CD8-positive, alpha-beta memory T cell (primary cell): ENCODE measurements at places on chromosomes 12 and 14. TPM values are rescaled to one million over a fixed set of nuclear protein-coding genes. Genes with fewer than 3 reads are reported as not detected.

DNA sequence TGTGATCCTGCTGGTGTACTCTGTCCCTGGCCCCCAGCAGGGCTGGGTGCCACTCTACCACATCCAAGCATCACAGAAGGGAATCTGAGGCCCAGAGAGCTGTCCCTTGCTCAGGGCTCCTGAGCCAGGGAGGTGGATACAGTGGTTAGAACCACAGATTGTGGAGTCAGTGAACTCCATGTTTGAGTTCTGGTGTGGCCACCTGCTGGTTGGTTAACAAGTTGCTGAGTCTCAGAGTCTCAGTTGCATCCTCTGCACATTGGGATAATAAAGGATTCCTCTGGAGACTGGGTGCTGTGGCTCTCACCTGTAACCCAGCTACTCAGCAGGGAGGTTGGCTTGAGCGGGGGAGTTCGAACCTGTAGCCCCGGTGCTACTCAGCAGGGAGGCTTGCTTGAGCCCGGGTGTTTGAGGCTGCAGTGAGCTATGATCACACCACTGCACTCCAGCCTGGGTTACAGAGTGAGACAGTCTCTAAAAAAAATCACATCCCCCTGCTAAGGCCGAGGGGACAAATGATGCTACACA lies 39.4 kb downstream of the MVK start:
- no peak for DNase-seq

DNA sequence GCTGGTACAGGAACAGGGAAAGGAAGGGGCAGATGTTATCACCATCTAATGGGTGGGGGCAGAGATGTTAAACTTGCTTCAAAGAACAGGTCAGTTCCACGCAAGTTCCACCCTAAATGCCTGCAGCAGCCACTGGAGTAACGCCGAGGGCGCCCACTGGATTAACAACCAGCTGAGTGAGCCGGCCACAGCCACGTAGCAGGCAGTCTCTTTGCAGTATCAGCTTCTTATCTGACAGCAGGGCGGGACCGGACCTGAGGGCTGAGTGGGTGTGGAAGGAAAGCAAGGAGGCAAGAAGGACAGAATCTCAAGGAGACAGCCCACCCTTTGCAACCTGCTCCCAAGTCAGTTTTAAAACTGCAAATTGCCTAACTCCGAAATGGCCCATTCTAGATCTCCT lies 38.4 kb upstream of the FOXN3 start:
- DNase-seq, result no peak

- DNase-seq, result no peak
These were observed 193.9 kb upstream of the OR4E1 start for GRCh38 chr14:21867541-21867940.

NTF3 gene
- not detected for total RNA-seq

GRCh38 chr12:54265364-54265812 lies 14.5 kb downstream of the CBX5 start:
- DNase-seq, result no peak

- no peak for DNase-seq
These were observed 19.6 kb downstream of the MLXIP start for GRCh38 chr12:122097927-122098756.

DNA sequence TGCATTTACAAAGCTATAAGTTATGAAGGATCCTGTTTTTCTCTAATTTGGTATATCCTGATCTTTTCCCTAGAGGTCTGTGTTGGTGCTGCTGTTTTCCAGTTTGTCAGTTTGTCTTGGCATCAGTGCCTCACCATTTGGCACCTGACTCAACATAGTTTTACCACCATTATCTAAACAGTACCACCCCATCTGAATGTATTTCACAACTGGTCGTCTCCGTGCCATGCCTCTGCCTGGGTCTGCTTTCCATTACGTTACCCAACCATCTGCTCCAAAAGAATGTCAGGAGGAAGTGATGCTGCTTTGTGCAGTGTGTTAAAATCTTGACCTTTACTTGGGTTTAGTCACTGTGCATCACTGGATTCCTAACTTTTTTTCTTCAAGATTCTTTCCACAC lies 129.3 kb upstream of the RASSF8 start:
- DNase-seq, result no peak

DACT1 gene
- total RNA-seq, result 0.42 TPM

DNA sequence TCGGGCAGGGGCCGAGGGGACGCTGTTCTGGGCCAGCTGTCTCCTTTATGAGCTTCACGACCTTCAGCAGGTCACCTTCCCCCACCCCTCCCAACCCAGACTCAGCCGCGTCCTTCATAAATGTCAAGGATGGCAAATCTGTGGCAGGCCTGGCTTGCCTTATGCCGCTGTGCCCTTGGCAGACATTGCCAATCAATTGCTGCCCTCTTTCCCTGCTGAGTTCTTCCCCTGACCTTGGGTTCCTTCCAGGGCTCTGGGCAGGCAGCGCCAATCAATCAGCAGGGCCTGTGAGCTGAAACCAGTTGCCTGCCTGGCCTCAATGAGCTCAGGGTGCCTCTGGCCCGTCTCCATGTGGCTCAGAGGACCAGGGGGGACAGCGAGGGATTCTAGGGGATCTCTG lies 7.7 kb downstream of the FAM222A start:
- DNase-seq, result no peak

DNA sequence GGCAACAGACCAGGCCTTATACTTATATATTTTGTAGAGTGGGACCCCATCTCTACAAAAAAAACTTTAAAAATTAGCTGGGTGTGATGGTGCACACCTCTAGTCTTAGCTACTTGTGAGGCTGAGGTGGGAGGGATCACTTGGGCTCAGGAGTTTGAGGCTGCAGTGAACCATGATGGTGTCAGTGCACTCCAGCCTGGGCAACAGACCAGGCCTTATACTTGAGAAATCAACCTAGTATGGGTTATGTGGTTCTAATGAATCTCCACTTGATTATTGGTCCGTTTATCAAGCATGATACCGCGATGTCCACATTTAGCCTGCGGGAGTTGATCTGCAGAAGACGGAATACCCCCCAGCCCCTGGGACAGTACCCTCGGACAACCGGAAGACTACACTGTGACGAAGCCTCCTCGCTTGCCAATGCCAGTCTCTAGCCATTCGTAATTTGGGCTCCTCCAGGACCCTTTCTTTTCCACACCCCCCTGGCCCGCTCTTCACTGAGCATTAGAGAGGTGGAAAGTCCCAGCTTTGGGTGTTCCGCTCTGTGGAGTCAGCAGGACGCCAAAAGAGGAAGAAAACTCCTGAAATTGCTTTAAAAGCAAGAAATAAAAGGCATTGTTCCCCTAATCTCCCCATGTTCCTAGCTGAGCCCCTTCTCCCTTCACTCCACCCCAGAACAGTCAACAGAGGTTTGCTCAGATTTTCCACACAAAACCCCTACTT lies 19.4 kb downstream of the LTBP2 start:
- DNase-seq, result no peak

- no peak for DNase-seq
These were observed 14.8 kb downstream of the MED13L start for GRCh38 chr12:116262741-116263140.

- DNase-seq, result no peak
These were observed 377.7 kb downstream of the NUAK1 start for GRCh38 chr12:105761075-105761474.

DNA sequence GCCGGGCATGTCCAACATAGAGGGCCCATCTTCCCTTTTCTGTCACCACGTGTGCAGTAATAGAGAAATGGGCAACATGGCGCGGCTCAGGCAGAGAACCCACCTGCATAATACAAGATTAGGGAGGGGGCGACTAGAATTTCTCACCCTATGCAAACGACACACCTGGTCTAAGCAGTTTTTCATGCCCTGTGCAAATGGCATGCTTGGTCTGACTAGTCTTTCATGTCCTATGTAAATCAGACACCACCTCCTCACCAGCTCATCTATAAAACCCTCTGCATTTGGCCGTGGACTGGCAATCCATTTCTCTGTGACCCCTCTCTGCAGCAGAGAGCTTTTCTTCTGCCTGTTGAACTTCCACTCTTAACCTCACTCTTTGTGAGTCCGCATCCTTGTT lies 180.2 kb upstream of the PZP start:
- DNase-seq, result no peak

BCL2L14 gene
- 0.20 TPM for total RNA-seq

DNA sequence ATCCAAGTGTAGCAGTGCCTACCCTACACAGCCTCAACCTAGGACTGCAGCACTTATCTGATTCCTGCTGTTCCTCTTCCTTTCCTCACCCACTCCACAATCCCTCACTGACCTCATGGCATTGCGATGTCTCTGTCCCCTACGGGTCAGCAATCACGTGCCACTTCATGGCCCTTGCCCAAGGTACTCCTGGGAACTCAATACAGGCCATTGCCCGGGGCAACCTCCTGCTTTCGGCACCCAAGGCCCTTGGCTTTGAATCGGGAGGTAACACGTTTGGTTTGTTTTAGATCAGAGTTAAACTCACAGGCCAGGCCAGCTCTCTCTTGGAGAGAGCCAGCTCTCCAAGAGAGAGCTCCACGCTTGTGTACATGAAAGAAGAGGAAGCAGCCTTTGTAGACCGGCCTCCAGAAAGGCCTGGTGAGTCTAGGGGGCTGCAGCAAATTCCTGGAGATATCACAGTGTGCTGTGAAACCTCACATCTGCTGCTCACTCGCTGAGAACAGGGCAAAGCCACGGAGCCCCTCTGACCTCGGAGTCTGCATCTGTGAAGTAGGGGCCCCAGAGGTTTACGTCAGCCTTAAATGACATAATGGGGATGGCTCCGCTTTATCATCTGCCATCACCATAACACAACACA lies 12.2 kb downstream of the CLMN start:
- no peak for DNase-seq

RHOJ gene
- not detected for total RNA-seq

DNA sequence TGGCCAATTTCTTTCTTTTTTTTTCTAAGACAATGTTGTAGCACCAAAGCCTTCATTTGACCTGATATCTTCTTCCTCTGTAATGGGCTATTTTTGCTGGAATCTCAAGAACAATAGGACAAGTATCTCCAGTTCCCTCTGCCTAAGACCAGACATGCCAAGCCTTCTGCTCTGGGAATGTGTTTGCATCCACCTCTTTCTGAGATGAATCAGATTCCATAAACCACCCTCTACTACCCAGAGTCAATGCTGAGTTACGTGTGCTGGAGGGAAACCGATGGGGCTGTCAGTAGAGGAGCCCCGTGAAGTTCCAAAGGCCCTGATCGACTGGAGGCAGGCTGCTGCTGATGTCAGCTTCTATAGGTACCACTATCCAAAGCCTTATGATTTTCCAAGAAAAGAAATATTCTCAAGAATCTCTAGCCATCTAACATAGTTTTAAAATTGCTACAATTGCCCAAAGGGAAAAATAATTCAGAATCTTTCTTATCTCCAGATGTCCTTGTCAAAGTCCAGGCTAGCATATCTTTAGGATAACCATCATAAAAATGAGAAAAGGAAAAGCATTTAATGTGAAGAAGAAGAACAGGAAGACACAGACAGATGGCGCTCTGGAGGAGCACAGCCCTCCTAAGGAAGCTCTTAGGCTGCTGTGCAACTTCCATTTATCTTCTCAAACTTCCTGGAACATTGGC lies 101.9 kb downstream of the SLC8A3 start:
- no peak for DNase-seq

- no peak for DNase-seq
These were observed 191.4 kb downstream of the KTN1 start for GRCh38 chr14:55771242-55771981.

EMP1 gene
- total RNA-seq, result 12.9 TPM

GRCh38 chr12:115872919-115873357 lies 404.6 kb downstream of the MED13L start:
- DNase-seq, result no peak

TAS2R31 gene
- total RNA-seq, result 1.0 TPM

NRIP2 gene
- not detected for total RNA-seq

DNA sequence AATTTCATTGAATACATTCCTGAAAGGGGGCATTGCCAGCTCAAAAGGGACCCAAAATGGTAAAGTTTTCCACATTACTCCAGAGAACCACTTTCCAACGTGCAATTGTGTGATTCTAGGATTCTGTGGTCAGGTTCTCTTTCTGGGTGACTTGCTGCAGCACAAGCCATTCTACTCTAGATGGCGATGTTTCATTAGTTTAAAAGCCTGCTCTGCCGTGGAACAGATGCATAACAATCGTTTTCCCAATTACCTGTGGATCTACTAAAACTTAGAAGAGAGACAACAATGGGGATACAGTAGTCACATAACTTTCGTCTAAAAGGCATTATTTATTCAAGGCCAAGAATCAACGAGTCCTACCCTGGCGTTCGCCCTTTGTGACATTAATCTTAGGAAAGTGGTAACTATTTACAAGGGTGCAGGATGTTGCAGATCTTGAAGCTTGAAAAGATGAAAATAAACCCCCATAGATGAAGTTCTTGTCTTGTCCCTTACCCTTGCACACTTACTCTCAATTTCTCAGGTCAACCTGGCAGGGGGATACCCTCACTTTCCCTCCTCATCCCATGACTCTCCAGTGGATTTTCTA lies 400.9 kb downstream of the SNAPC1 start:
- DNase-seq, result no peak
